ENCODE measurements at places on chromosomes 7 and 10. TPM values are rescaled to one million over a fixed set of nuclear protein-coding genes. Genes with fewer than 3 reads are reported as not detected.

Gene TMEM196
- not detected for total RNA-seq

Gene CCZ1
- 66.5 TPM for total RNA-seq

Gene RARRES2
- 3.3 TPM for total RNA-seq

Gene CCZ1B
- 56.8 TPM for total RNA-seq

Gene C7orf33
- not detected for total RNA-seq

Gene BPGM
- 29.0 TPM for total RNA-seq

Gene HOXA10
- 12.6 TPM for total RNA-seq

Gene CCDC172
- not detected for total RNA-seq
